ENCODE measurements at places on chromosomes 12 and 14. TPM values are rescaled to one million over a fixed set of nuclear protein-coding genes. Genes with fewer than 3 reads are reported as not detected.

GRCh38 chr14:104248203-104249055 lies 110.0 kb downstream of the KIF26A start:
- no peaks in the 10 kb centered on the region for H3K4me1 ChIP-seq
- DNase-seq = no peak
- no peak overlapping the region for H3K4me3 ChIP-seq
- H3K27me3 ChIP-seq = peaks cover 23% of the 10 kb centered on the region
- no peak overlapping the region for H3K27ac ChIP-seq

GRCh38 chr12:93380480-93381121 lies 2.9 kb downstream of the NUDT4 start:
- peaks cover 33% of the 10 kb centered on the region for H3K4me1 ChIP-seq
- H3K27me3 ChIP-seq = no peaks in the 10 kb centered on the region
- H3K36me3 ChIP-seq = no peaks in the 10 kb centered on the region
- H3K27ac ChIP-seq = no peak overlapping the region

GRCh38 chr14:65419593-65420252 lies 7.2 kb downstream of the FUT8 start:
- H3K27ac ChIP-seq = no peak overlapping the region
- H3K4me3 ChIP-seq = no peak overlapping the region
- DNase-seq = no peak
- no peaks in the 10 kb centered on the region for H3K36me3 ChIP-seq

The KRT3 gene
- not detected for total RNA-seq

The TSPAN11 gene
- total RNA-seq = not detected
